ENCODE measurements at places on chromosomes 5 and 9.

GRCh38 chr5:143932584-143932983, 120.6 kb downstream of the HMHB1 start:
- DNase-seq: no peak

DNA sequence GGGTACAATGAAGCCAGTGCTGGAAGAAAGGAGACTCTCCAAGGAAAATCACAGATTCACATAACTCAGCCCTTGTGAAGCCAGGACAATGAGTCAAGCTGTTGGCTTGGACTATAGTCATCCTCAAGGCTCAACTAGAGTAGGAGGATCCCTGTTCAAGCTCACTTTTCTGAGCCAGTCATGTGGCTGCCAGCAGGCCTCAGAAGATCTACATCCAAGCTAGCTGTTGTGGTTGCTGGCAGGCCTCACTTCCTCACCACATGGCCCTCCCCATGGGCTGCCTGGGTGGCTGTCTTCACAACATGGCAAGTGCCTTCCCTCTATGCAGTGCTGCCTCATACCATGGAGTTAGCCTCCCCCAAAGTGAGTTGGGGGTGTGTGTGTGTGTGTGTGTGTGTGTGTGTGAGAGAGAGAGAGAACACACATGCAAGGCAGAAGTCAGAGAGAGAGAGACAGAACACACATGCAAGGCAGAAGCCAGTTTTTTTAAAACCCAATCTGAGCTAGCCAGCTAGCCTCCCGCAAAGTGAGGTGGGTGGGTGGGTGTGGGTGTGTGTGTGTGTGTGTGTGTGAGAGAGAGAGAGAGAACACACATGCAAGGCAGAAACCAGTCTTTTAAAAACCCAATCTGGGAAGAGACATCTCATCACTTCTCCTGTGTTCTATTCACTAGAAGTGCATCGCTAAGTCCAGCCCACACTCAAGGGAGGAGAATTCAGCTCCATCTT, 17.1 kb downstream of the SCAI start:
- DNase-seq: peak; percentile 99

DNA sequence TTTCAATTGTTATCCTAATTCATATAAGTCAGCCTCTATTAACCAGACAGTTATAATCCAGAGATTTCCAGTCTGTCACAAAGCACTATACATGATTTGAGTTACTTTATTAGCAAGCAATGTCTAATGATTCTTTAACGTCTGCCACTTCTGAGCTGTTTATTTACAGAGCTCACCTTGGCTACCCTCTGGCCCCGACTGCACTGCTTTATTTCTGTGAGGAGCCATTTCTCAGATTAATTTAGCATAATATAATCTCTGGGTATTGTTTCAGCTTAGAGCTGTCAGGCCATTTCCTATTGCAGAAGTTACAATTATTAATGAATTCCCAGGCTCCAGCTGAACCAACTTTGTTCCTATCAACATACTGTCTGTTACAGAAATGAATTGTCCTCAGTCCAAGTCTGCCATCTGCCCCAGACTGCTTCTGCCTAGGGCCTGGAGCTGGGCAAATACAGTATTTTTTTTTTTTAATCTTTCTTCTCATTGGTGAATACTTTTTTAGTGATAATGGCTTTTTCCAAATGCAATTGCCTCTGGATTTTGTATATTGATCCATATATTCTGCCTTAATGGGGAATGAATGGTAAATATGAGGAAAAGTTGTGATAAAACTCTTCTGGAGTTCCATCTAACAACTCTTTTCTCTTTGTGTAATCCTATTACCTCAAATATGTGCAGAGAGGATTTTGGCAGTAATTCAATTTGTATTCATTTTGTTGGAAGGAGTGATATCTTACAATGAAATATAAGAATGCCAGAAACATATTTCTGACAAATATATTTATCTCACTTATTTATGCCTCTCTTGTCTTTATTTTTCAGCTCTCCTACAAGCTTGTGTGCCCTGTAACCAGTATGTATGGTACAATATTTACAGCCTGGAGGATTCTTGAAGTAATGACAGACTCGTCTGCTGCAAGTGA, 104.7 kb downstream of the FOCAD start:
- DNase-seq: no peak

DNA sequence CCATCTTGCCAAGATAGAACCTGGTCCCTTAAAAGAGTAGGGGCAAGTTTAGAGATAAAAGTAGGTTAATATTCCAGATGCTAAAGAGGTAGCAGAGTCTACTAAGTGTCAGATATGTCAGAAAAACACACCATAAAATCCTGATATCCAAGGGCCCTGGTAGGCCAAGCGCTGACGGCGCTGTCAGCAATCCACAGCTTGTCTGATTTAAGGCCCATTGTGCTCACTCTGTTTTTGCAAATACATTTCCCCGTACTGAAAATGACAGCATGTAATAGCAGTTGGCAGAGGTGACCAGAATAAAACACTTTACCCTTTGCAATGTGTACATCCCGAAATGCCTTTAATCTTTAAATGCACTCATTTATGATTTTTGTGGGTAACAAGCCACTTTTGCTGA, 9.9 kb upstream of the NUDT12 start:
- DNase-seq: no peak

DNA sequence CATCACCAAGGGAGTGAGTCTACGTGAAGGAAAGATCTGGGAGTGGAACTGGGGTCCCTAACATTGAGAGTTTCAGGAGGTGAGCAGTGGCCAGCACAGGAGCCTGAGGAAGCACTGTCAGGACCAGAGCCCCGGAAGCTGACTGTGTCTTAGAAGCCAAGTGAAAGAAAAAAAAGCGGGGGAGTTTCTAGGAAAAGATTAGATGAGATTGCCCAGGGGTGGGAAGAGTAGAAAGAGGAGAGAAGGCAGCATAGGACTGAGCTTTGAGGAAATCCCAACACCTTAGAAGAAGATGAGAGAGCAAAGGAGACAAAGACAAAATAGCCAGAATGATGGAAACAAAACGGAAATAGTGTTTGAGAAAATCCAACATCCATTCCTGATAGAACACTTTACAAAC, 37.0 kb upstream of the LRRTM2 start:
- no peak for DNase-seq

DNA sequence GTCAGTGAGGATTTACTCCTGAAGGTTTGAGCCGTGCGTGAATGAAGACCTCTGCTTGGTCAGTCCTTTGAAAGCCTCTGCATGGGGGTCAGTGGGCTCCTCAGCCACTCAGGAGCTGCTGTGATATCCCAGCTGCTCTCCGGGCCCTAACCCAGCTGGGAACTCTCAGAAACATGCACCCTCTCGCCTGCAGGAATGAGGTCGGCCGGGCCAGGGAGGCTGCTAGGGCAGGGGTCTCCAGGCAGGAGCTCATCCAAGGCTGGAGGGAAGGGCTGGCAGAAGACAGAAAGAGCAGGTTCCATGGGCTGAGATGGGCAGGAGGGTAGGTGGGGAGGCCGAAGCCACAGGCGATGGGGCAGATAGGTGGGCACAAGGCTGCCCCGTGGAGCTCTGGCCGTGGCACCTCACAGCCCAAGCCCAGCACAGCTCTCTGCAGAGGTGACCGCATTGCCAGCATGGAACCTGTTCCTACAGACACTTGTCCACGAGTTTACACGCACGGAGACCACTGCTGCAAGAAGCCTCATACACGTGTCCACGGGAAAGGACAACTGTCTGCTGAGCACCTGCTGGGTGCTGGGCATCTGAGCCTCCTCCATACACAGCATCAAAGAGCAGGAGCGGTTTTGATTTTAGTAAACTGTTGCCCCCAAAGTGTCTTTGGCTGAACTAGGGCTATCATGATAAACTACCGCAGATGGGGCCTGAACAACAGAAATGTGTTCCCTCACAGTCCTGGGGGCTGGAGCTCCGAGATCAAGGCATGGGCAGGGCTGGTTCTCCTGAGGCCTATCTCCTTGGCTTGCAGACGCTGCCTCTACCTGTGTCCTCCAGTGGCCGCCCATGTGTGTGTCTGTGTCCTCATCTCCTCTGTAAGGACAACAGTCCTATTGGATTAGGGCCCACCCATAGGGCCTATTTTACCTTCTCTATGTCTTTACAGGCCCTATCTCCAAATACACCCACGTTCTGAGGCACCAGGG, 85.2 kb upstream of the ADAMTS2 start:
- no peak for DNase-seq

GRCh38 chr5:159310511-159310910, 19.8 kb downstream of the IL12B start:
- DNase-seq: no peak

GRCh38 chr5:34660444-34660843, 4.3 kb downstream of the RAI14 start:
- peak; percentile 95 for DNase-seq

GRCh38 chr5:149700347-149700746, 29.8 kb upstream of the PPARGC1B start:
- no peak for DNase-seq

GRCh38 chr5:54254482-54255198, 55.7 kb downstream of the ARL15 start:
- DNase-seq: no peak

DNA sequence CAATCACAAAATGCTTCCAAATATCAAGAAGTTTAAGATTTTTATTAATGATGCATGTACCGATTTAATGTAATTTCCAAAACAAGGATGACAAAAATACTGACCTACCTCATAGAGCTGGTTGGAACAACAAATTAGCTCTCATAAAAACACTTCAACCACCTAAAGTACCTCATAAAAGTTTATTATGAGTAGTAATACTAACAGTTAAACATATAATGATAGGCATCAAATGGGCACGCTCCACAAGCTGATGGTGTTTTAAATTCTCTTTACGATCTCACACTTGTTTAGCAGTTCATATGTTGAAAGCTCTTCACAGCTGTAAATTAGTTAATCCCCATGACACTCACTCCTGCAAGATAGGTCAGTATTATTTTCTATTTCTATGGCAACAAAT, 150.0 kb upstream of the KIF2A start:
- no peak for DNase-seq

Data from GM04503 (cell line).